ENCODE measurements at places on chromosomes 5 and 9. TPM values are rescaled to one million over a fixed set of nuclear protein-coding genes. Genes with fewer than 3 reads are reported as not detected.

Gene FOXD4L4
- 0.18 TPM for total RNA-seq

GRCh38 chr5:177603631-177604030, 3.7 kb downstream of the B4GALT7 start:
- H3K4me3 ChIP-seq: no peak overlapping the region
- peaks cover 3% of the 10 kb centered on the region for H3K4me1 ChIP-seq
- DNase-seq: no peak
- H3K36me3 ChIP-seq: peaks cover under 1% of the 10 kb centered on the region
- H3K27me3 ChIP-seq: no peaks in the 10 kb centered on the region

Gene CCDC187
- total RNA-seq: 0.11 TPM

Gene CTNND2
- 6.5 TPM for total RNA-seq

DNA sequence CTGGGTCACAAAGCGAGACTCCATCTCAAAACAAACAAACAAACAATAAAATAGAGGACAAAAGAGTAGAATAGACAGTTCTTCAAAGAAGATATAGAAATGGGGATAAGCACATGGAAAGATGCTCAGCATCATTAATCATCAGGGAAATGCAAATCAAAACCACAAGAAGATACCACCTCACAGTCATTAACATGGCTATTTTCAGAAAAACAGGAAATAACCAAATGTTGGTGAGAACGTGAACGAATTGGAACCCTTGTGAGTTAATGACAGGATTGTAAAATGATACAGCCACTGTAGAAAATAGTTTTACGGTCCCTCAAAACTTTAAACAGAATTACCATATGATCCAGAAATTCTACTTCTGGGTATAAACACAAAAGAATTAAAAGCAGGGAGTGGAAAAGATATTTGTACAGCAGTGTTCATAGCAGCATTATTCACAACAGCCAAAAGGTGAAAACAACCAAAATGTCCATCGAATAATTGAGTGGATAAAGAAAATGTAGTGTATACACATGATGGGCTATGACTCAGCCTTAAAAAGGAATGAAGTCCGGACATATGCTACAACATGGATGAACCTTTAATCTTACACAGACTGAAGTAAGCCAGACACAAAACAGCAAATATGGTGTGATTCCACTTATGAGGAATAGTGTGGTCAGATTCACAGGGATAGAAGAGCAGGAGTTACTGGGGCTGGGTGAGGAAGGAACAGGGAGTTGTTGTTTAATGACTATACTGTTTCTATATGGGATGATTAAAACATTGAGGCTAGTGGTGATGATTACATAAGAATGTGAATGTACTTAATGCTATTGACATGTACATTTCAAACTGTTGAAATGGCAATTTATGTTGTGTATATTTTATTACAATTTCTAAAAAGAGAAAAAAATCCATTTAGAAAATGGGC, 19.7 kb downstream of the OR2V2 start:
- no peak for DNase-seq
- no peak overlapping the region for H3K27ac ChIP-seq
- no peaks in the 10 kb centered on the region for H3K4me1 ChIP-seq
- H3K27me3 ChIP-seq: peaks cover 50% of the 10 kb centered on the region
- H3K36me3 ChIP-seq: no peaks in the 10 kb centered on the region

DNA sequence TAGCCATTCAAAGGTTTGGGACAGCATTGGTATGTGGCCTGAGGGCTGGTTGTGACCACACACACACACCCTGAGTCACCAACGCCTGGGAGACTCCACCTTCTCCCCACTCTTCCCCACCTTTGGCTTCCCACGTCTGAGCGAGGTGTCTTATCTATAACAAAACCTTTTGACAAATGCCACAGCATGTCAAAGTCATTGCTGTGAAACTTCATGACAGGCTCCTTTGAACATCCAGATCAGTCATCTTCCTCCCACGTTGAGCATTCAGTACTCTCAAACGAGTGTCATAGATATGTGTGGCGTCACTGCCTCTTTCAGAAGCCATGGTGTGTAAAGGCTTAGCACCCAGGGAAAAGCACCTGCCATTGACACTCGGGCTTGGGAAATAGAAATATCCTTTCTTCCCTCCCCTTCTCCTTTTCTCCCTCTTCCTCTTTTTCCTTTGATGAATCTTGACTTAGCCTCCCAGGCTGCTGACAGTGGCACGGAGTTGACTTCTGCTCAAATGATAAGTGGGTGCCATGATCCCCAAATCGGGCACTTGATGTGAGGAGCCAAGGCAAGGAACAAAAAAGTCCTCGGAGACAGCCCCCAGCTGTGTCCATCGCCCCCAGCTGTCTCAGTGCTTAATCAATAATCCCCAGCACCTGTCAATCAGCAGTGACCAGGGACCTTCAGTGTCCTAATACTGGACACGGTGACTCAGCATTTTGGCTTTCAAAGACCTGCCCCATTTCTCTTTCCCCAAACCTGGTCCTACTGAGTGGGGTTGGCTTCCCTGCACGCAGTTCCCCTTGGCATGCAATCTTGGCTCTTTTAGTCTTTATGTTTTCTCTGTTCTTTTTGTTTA, 114.8 kb downstream of the FGF18 start:
- H3K27ac ChIP-seq: no peak overlapping the region
- no peaks in the 10 kb centered on the region for H3K4me1 ChIP-seq
- no peaks in the 10 kb centered on the region for H3K36me3 ChIP-seq
- no peak for DNase-seq
- no peaks in the 10 kb centered on the region for H3K27me3 ChIP-seq

DNA sequence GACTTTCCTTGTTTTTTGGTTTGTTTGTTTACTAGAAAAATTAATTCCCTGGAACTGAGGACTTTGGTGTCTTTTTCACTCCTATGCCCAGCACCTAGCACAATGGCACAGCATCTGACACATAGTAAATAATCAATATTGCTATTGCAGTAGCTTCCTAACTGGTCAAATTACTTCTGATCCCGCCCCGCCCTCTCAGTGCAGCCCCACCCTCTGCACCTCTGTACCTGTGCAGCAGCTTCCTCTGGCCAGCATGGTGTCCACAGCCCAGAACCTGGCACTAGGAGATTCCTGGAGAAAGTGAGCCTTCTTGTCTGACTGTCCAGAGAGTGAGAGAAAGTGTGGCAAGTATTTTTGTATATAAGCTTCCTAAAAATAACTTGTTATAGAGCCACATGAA, 343.2 kb downstream of the ZNF608 start:
- DNase-seq: no peak
- H3K36me3 ChIP-seq: no peaks in the 10 kb centered on the region
- no peak overlapping the region for H3K4me3 ChIP-seq
- H3K27ac ChIP-seq: no peak overlapping the region
